SW 1271 (cell line): ENCODE measurements at places on chromosomes 16 and 17.

DNA sequence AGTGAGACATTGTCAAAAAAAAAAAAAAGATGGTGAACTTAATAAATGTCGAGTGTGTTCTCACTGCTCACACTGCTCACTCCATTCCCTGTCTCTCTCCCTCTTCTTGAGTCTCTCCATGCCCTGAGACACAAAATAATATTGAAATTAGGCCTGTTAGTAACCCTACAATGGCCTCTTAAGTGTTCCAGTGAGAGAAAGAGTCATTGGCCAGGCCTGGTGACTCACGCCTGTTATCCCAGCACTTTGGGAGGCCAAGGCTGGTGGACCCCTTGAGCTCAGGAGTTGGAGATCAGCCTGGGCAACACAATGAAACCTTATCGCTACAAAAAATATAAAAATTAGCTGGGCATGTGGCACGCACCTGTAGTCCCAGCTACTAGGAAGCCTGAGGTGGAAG is 16.2 kb upstream of the CSF3 start:
- DNase-seq: no peak

- DNase-seq: no peak
Measured at GRCh38 chr17:1712271-1712670, 2.1 kb upstream of the TLCD2 start.

- DNase-seq: no peak
Measured at GRCh38 chr16:82231008-82231787, 61.2 kb upstream of the MPHOSPH6 start.

DNA sequence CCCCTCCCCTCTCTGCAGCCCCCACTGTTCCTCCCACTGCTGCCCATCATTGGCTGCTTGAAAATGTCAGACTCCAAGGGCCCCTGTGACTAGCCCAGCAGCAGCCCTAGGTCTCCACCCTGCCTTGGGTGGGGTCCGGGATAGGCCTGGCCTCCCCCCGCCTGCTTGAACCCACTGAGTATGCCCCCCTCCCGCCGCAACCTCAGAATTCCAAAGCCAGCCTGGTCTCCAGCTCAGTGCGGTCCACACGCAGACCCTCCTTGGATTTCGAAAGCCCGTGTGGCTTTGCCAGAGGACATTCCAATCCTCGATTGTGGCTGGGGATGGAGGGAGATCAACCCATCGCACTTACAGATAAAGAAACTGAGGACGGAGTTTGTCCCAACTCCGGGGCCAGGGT is 6.4 kb downstream of the DPEP1 start:
- DNase-seq: no peak

DNA sequence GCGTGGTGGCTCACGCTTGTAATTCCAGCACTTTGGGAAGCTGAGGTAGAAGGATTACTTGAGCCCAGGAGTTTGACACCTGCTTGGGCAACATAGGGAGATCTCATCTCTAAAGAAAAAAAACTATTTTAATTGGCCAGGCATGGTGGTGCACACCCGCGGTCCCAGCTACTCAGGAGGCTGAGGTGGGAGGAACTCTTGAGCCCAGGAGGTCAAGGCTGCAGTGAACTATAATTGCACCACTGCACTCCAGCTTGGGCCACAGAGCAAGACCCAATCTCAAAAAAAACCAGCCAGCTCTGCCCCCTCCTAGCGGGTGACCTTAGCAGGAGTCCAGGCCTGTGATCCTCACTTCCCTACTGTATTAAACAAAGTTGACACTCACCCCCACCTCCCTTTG is 5.9 kb upstream of the HS3ST6 start:
- no peak for DNase-seq

DNA sequence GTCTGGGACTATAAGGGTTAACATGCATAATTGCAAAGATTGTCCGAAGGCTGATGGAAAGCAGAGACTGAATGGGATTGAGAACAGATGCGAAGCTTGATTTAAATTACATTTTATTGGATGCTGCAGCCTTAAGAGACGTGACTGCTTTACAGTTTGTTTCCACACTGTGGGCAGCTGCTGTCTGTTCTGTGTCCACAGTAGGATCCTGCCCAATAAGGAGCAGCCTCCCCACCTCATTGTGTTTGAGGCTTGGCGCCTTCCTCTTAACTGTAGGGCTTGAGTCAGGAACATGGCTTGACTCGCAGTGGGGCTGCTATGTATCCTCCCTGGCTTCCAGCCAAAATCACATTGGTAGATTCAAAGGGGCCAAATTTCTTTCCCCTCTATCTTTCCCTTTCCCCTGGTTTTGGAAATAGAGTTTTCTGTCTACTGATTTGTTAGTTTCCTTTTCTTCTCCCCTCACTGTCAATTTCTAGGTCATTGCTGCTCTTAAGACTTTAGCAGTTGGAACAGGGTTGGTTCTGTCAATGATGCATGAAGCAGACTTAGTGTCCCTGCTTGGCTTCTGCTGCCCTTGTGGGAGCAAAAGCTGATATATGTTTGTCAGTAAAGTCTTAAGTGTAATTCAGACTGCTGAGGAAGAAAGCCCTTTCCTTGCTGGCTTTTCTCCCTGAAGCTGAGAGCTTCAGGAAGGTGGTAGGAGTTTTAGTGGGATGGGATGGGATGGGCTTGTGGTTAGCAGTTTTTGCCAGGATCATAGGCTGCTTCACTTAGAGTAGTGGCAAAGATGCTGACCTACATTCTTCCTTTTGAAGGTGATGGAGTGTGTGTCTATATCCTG is 5.0 kb upstream of the RARA start:
- DNase-seq: no peak

- peak; percentile 65 for DNase-seq
Measured at GRCh38 chr17:7060165-7060891, 16.4 kb upstream of the SLC16A11 start.

DNA sequence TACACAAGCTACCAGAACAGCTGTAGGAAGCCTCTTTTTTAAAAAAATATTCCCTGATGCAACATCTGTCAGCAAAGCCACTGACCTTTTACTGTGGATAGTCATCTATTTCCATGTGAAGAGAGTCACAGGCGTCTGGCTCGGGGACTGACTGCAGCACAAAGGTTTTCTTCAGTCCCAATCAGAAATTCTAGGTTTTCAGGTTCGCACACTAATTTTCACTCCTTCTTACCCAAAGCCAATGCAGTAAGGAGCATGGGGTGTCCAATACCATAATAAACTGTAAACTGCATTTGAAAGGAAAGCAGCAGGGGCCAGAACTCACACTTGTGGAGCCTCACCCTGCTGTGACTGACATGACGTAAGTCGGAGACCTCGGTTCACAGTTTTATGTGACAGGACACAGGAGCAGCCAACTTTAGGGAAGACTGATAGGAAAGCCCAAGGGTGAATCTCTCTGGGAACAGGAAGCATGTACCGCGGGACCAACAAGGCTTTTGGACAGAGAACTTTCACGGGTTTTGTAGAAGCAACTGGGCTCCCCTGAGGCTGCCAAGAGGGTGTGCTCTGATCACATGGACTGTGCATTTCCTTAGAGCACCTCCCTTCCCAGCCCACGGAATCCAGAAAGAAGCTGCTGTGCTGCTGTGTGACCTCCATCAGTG is 9.1 kb upstream of the TMEM100 start:
- DNase-seq: no peak

GRCh38 chr16:54283725-54284318 is 2.8 kb downstream of the IRX3 start:
- DNase-seq: no peak

DNA sequence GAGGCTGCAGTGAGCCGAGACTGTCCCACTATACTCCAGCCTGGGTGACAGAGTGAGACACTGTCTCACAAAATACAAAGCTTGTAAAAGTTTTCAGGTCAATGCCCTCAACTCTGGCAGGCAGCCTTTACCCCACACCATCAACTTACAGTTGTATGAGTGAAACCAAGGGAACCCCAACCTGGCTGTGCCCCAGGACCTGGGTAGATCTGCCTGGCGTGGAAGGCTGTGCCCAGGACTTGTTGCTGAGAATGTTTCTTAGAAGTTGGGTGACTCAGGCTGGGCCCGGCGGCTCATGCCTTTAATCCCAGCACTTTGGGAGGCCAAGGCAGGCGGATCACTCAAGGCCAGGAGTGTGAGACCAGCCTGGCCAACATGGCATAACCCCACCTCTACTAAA is 7.8 kb downstream of the CES3 start:
- no peak for DNase-seq

DNA sequence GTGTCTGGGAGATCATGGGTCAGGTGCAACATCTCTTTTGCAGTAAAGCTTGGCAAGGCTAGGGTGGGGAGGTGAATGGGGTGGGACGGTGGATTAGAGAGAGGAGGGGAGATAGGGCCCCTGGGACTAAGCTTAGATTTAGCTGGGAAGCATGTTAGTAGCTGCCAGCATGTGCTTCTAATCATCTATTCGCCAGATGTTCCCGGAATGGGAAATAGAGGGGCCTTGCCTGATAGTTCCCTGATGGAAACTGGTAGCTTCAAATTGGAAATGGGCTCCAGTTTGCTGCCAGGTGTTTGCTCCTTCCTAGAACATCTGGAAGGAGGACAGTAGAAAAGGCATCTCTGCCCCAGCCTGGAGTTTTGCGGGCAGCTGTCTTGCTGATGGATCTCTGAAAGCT is 176.1 kb downstream of the CCDC182 start:
- DNase-seq: no peak

DNA sequence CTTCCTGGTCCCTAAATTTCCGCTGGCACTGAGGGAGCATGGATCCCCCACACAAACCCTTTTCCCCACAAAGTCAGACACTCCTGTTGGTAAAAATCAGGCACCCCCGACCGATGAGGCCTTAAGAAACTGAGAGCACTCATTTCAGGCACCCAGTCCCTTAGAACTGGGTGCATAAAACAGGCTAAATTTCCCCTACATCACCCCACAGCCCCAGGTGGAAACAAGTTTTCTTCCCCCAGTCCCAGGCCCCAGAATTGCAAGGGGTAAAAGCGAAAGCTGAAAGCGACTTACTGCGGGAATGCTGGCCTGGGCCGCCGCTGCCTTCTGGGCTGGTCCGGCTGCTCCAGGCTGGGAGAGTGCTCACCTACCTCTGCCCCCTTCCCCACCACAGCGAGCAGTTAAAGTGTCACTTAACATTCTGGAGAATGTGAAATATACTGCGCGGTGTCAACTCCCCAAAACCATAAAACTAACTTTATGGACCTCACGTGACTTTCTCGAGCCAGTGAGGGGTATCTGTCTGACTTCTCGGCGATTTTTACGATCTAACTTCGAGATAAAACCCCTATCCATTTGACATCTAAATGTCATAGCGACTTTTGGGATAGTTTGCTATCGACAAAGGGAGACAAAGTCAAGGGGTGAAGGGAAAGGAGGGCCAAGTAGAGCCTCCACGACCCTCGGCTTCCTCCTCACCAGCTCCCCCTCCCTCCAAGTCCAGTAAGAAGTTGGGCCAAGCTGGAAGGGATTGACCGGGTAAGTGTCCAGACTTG is at the start of gene HOXB3:
Gene HOXB3 (minus strand): TSS at position 411 of the 776 bp plus-strand sequence. CDS start 37,767 bp downstream, outside the sequence.
- no peak for DNase-seq

DNA sequence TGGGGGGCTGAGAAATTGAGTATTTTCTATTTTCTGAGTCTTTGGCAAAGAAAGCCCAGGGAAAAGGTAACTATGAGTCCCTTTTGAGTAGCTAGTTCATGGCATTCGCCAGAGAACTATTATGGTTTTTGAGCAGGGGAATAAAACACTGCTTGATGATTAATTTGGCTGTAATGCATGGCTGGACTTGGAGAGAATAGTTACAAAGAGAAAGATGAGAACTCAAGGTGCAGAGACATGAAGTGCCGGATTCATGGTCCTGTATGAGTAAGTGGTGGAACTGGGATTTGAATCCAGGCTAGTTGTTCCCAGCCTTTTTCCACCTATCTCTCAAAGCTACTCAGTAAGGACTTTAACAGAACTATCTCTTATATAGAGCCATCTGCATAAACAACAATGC is 266.6 kb downstream of the CA10 start:
- DNase-seq: no peak

GRCh38 chr16:22053921-22054341 is 38.4 kb upstream of the VWA3A start:
- DNase-seq: no peak
